ENCODE measurements at places on chromosomes 3 and 15.
A peak's percentile ranks its signal among the peaks of the same experiment; 100 is the strongest.

GRCh38 chr3:12286927-12287726, 1.7 kb upstream of the PPARG start:
- DNase-seq = no peak

- DNase-seq = no peak
Measured at GRCh38 chr15:40342416-40343320, 1.9 kb upstream of the CCDC9B start.

- no peak for DNase-seq
Measured at GRCh38 chr15:66110864-66111263, 142.7 kb downstream of the MEGF11 start.

DNA sequence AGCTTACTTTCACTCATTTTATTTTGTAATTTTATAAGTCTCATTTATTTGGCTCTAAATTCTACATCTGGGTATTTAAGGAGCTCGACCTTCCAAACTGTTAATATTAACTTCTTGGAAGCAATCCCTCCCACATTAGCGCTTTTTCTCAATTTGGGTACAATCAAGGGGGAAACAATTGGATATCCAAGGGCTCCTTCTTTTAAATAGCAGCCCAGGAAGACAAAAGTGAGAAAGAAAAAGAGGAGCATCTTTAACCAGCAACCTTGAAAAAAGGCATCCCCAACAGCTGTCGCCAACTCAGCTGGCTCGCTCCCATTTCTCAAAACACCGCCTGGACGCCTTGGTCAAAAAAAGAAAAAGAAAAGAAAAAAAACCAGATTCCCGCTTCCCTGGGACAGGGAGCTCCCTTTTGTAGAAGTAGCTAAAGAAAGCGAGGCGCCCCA, 873 bp downstream of the C3orf70 start:
- no peak for DNase-seq

DNA sequence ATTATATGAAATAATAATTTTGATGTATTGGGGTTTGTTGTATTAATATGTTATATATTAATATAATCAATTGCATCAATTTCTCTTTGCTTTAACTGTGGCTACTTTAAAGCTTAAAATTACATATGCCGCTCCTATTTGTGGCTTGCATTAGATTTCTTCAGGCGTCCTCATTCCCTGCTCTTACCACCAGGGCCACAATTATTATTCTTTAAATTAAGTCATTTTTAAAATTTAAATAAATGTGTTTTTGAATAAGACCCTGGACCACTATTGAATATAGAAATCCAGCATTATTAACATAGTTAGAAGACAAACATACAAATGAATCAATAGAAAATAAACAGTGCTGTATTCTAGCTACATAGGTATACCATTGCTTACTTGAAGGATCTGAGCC, 55.5 kb upstream of the SNTN start:
- DNase-seq = no peak

DNA sequence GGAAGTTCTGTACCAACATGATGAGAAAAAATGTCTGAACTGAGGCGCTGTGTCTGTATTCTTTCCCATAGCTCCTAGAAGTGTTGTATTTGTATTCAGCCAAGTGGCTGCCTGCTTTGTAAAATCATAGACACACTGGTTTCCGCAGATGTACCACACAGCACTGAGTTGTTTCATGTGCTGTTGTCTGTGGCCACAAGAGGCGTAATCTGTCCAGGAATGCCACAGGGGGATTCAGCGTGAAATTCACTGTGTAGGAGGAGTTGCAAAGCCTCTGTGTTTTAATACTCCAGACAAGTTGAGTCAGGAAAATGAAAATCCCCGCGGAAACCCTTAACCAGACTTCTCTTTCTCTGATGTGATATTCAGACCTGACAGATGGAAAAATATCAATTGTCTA, 462.2 kb downstream of the NSUN3 start:
- no peak for DNase-seq

DNA sequence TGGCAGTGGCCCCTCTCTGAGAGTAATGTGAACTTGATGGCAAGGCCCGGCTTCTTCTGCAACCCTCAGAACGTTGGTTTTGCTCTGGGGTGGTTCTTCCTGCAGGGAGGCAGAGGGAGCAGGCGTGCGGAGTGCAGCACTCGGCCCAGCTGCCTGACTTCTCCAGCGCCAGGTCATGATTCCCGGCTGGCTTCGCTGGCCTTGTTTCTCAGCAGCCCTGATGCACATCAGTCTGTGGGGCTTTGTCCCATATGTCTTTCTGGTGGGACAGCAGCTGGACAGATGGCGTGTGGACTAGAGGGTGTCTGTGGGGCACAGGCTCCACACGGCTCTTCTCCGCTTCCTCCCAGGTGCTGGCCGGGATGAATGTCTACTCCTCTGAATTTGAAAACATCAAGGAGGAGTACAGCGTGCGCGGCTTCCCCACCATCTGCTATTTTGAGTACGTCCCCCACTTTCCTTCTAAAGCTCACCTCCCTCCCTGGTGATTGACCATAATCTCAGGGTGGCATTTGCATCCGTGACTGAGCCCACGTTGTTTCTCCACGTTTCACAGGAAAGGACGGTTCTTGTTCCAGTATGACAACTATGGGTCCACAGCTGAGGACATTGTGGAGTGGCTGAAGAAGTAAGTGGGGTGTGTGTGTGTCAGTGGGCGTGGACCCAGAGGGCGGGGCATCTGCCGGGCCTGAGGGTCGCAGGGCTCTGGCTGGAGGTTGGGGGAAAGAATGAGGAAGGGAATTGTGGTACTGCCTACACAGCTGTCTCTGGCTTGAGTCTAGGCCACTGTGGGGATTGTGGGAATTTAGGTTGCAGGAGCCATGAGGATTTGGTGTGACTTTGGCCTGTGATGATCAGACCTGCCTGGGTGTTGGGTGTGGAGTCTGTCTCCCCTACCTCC, 57.1 kb downstream of the PDIA5 start:
- DNase-seq = no peak

- no peak for DNase-seq
Measured at GRCh38 chr3:8937064-8938020, 25.9 kb downstream of the RAD18 start.

DNA sequence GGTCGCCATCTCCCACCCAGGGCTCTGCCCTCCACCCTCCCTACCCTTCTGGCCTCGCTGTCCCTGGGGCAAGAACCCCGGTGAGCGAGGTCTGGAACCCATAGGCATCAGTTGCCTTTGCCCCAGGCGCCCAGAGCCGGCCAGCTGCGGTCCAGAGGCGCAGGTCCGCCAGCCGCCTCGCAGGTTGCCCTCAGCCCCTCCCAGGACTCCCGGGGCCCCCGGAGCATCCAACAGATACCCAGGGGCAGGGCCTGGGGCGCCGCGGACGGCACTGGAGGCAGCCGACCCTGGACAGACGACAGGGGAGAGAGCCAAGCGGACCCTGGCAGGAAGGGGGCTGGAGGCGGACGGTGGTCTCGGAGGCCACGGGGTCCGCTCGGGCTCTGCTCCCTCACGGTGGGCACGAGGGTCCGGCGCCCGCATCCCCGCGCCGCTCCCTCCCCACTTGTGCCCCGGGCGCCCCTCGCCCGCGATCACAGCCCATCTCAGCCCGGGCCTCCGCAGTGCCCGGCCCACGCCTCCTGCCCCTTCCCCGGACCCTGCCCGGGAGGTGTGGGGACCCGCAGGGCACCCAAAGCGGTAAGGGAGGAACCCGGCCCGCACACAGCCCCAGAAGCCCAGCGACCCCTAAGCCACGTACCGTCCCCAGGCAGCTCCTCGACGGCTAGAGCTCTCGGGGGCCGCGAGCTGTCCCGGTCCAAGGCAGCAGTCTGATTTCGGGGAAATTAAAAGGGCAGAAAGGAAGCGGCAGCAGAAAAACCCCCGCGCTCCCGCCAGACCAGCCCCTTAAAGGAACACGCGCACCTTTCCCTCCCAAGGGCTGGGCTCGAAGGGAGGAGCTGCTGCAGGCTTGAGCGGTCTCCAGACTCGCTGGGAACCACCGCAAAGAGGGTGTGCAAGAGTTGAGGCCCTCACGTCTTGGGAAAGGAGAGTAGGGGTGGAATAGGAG, at the start of gene HAPLN3:
Gene HAPLN3 (minus strand): TSS at position 726 of the 949 bp plus-strand sequence. CDS start 8,246 bp downstream, outside the sequence.
- DNase-seq = peak; percentile 40

GRCh38 chr15:53462651-53463050, 296.8 kb downstream of the WDR72 start:
- DNase-seq = no peak

DNA sequence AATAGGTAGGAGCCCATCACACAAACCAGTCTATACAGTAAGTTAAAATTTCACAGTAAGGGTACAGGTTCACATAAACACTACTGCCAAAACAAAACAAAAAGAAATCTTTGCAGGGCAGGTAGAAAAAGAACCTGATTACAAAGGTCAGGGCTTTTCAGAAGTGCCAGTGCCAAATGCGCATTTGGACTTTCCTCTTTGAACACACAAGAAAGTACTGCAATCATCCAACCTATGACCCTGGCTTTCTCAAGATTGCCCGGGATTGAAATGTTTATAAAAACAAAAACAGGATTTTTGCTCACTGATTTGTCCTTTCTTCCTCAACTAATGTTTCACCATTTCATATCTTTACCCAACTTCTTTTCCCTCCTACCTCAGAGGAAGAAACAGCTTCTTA, 47.4 kb downstream of the CBLB start:
- DNase-seq = no peak

DNA sequence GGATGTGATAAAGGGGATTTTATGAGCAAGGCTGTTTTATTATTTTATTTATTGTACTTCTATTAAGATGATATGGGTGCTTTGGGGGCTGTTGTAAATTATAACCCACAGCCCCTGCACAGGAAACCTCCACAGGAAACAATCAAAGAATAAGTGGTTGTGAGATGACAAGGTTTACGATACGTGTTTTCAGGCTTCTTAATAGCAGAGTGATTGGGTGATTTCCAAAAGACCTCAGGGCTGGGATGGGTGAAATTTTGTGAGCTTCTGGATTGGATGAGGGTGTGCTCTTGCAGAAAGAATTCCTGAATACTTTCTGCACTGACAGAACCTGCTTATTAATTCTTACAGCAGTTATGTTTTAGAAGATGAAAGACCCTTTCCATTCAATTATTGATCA, 21.4 kb downstream of the CHL1 start:
- DNase-seq = no peak

DNA sequence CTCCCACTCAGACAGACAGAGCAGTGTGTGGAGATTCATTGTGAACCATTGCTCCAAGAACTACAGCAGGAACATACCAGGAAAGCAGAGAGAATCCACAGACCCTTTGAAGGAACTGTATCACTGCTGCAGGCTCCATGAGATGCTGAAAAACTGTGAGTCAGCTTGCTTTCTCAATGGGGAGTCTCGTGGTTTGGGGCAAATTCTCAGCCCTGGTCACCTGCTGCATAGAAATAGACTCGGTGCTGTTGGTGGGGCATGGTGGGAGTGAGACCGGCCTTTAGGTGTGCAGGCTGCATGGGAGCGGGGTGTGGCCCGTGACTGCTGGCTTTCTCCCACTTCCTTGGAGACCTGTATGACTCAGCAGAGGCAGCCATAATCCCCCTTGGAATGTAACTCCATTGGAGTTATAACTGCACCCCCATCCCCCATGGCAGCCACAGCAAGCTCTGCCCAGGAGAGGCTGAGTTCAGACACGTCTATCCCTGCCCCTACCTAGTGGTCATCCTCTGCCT, 35.6 kb downstream of the ALCAM start:
- DNase-seq = no peak

DNA sequence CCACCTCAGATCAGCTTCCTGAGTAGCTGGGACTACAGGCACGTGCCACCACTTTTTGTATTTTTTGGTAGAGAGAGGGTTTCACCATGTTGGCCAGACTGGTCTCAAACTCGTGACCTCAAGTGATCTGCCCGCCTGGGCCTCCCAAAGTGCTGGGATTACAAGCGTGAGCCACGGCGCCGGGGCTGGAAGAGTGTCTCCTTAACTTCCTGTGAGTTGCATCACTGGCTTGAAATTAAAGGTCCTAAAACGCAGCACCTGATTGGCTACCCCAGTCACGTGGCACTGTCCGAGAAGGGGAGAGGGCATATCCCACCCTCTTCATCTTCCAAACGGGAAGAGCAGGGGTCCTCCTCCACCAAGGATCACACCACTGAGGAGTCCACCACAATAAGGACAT, 5.5 kb upstream of the FAM174B start:
- DNase-seq = no peak

GRCh38 chr3:65672871-65673815, 365.6 kb downstream of the MAGI1 start:
- DNase-seq = no peak

GRCh38 chr15:27936164-27936563, 163.0 kb downstream of the OCA2 start:
- no peak for DNase-seq

GRCh38 chr15:36931434-36931833, 168.9 kb downstream of the MEIS2 start:
- DNase-seq = no peak

DNA sequence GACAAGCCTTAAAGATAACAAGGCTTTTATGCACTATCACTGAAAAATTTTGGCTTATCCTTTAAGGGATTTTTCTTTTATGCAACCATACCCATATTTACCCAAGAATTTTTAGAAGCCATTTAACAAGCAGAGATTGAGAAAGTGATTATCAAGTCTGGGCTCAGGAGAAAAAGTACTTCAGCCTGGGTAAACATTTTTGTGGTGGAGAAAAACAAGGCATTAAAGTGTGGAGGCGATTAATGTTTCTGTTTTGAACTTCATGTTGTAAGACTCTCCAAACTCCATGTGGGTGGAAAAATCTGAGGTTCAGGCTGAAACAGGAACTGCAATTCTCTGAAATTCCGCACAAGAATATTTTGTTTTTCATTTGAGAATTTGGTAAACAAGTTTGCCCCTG, 260.4 kb upstream of the KCNMB2 start:
- DNase-seq = no peak

GRCh38 chr3:127652246-127652995, 20.3 kb upstream of the ABTB1 start:
- no peak for DNase-seq

DNA sequence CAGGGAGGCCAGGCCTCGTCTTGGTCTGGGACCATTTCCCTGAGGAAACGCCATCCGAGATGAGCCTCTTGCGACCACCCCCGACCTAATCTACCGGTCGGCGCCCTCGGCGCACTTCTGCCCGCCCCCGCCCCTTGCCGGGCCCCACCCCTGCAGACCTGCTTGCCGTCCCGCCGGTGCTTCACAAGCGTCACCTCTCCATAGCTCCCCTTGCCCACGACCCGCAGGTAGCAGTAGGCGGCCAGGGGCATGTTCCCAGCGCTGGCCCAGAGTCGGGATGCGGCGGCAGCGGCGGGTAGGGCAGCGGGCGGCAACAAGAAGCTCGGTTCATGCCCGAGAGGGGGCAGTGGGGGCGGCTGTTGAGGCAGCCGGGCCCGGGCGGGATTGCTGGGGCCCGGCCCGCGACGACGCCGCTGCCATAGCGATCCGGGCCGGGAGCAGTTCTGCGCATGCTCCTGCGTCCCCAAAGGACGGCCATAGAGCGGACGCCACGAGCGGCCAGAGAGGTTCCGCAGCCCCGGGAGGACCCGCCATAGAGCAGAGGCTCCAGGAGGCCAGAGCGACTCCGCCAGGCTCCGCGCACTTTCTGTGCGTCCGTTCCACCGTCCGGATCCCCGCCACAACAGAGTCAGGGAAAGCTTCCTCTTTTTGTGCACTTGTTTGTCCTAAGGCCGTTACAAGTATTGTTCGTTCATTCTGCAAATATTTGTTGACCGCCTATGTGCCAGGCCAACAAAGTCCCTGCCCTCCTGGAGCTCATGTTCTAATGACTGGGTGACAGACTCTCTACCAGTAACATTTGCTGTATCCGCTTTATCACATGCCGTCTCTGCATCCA, at the start of gene NEK4:
Gene NEK4 (minus strand): TSS at position 445 of the 838 bp plus-strand sequence. CDS start 194 bp downstream, at position 251.
- DNase-seq = peak; percentile 73

Measured in activated CD8-positive, alpha-beta memory T cell treated with anti-CD3 and anti-CD28 coated beads for 48 hours (primary cell).